Stimulated activated CD4-positive, alpha-beta T cell treated with anti-CD3 and anti-CD28 coated beads, Interleukin-1b, Interleukin-23, amount 100 ng/mL, for 1 hour (primary cell): ENCODE measurements at places on chromosomes 4 and X.

- DNase-seq: no peak
Measured at GRCh38 chr4:187088070-187088799, 364.6 kb upstream of the FAT1 start.

DNA sequence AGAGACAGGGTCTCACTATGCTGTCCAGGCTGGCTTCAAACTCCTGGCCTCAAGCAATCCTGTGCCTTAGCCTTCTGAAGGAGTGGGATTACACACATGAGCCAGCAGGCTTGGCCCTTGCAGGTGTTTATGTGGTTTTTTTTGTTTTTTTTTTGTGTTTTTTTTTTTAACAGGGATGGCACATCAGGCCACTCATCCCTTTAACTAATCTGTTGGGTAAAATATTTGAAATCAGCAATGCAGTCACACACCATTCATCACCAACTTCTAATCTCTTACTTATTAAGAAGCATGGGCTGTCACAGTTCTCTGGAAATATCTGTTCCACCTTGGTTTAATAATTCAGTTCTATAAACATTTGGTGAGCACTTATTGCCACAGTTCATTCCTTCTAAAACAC lies 12.3 kb downstream of the CCDC160 start:
- no peak for DNase-seq

- no peak for DNase-seq
Measured at GRCh38 chr4:83732114-83732635, 196.3 kb downstream of the GPAT3 start.

- no peak for DNase-seq
Measured at GRCh38 chr4:71184195-71184781, 154.5 kb upstream of the SLC4A4 start.

- DNase-seq: no peak
Measured at GRCh38 chr4:43337707-43338106, 445.2 kb downstream of the GRXCR1 start.

DNA sequence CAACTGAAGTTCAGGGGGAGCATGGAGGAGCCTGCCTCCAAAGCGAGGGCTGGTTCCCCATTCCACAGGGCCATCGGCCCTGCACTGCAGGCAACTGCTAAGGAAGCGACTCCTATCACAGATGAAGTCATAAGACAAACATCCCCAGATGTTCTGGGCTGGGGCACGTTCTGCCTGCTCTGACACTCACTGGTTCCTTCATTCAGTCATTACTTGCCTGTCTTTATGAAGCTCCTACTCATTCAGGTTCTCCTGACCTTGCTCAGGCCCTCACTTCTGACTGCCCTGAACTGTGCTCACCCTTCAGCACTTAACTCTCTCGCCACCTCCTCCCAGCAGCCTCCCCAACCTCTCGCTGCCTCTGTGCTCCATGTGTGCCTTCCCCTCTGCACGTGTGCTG lies 2.5 kb upstream of the SLC2A9 start:
- DNase-seq: no peak
